ENCODE measurements at places on chromosomes 4 and X.
A peak's percentile ranks its signal among the peaks of the same experiment; 100 is the strongest.

- no peak for DNase-seq
These were observed 80.2 kb upstream of the TLR2 start for GRCh38 chr4:153603835-153604234.

DNA sequence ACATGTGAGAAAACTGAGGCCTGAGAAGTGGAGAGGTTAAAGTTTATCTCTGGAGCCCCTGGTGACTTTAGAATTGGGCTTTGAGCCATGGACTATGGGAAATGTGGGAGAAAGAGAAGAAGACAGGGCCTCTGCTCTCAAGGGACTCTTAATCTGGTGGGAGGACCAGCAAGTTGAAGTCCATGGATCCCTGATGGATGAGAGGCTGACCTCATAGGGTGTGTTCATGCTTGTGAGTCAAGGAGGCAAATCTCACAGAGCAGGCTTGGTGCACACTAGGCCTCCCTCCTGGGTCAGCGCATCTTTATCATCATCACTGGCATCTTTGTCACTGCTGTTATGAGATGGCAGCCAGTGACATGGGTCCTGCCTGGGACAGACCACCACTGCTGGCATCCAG is 211.9 kb downstream of the AFAP1 start:
- DNase-seq = no peak

DNA sequence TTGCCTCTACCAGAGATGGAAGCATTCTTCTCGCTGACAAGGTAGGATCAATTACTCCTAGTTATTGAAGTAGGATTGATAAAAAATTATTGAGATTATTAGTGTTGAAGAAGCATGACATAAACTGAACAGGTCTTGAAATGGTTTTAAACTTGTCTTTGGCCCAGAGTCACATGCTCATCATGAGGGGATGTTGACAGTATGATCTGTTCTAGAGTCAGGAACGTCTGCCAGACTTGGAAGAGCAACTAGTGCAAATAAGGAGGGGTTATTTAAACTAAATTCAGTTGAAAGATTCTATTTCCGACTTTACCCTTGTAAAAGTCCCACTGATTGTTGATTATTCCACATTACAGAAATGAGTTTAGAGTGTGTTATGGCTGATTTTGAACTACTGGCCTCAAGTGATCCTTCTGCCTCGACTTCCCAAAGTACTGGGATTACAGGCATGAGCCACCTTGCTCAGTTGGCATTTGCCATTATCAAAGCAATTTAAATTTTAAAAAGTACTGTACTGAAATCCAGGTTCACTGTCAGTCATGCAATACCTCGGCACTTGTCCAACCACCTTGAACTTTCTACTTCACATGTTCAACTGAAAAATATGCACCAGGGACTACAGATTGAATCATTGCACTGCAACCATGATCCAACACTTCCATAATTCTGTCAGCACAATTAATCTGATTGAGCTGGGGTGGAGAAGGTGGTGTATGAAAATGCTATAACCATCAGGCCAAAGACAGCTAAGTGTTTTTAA is 19.7 kb downstream of the FABP2 start:
- no peak for DNase-seq

- DNase-seq = peak; percentile 44
These were observed 79.6 kb downstream of the COMMD8 start for GRCh38 chr4:47383829-47384427.

DNA sequence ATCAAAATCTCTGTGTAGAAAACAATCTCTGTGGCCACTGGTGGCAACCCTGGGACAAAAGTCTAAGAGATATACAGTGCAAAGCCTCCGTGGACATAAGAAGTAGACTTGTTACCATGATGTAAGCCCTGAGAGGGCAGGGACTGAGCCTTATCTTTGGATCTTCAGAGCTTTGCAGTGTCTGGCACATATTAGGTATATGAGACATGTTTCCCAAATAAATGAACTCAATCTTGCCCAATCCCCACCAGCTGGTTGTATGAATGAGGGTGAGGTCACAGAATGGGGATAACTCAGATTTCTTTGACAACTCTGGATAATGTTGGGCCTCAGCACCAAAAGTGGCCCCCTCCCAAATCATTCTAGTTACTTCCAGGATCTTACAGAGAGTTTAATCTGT is 511.4 kb upstream of the DIPK2B start:
- no peak for DNase-seq

DNA sequence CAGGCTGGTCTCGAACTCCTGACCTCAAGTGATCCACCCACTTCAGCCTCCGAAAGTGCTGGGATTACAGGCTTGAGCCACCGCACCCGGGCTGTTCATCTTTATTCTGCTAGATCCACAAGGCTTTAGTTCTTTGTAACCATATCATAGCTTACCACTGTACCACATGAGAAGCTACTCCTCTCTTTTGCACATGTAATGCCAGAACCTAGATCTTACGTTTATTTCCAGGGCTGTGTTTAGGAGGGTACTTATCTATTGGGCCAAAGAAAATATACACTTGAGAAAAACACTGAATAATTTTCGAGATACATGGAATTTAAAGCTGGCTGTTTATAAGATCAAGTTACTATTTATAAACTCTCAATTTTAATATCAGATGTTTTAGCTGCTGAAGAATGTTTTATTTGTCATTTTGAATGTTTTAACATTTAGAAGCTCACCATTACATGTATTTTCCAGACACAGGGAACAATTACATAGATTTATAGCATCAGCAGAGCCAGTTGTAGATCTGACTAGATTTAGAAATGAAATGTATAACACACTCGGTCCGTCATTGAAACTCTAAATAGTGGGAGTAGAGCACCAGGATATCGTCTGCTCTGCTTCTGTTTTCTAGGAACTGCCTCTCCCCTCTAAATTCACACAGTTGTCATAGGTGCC is 155.3 kb upstream of the HAND2 start:
- no peak for DNase-seq

- no peak for DNase-seq
These were observed 611.6 kb upstream of the ADGRL3 start for GRCh38 chr4:60588556-60588955.

DNA sequence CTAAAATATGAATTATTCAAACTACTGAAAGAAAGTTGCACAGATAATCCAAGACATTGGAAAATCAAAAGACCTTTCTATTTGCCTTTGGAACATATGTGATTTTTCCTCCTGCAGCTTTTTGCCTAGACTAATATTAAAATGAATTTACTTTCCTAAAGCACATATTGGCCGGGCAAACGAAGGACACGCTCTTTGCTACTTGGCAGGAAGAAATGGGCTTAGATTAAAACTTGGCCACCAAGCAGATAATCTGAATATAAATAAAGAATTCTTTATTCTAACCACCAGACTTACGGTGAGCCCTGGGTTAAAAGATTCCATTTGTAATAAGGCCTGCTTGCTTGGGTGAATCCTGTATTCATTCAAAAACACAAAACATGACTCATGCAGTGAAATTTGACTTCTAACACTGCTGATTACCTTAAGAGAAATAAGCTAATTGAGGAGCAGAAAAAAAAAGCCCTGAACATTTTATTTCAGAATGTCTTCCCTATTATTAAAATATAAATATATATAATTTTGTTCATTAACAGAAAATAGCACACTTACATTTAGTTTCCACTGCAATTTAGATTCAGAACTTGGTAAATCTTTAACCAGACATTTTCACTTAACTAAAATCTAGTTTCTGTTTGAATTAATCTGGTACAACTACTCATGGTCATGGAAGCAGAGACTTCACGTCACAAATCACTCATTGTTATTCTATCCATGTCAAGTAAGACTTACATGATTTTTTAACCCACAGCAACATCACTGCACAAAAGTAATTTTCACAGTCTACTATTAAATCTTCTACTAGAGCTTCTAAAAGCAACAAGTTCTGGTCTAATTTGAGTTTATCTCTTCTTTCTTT is 116.1 kb upstream of the PLAC1 start:
- no peak for DNase-seq

DNA sequence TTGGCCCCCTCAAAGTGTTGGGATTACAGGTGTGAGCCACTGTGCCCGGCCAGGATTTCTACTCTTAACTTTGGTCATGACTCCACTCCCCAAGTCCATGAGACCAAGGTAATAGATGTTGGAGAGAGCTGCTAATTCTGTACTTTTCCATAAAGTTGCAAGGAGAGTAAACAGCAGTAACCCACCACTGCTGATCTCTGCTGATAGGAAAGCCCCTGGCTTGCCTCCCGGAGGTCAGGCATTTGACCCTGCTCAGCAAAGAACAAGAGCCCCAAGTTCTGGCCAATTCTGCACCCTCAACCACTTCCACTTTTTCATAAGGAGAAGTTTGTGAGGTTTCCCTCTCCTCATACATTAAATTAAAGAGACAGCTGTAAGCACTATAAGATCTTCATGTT is 143.0 kb downstream of the RASL11B start:
- no peak for DNase-seq

DNA sequence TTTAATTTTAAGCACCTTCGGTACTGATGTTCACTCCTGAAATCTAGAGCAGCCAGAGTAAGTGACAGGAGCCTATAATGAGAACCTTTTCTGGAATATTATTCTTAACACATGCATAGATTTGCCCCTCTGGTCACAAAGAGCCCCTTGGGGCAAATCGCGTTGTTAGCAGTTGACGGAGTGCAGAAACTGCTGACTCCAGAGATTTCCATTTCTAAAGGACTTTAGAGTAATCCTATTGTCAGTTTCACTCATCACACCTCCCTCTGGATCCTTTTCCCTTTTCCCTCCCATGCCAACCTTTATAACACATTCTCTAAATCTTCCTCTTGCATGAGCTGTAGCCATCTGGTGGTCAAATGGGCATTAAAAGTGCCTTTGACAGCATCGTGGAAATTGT is 264.9 kb upstream of the PRPS2 start:
- no peak for DNase-seq

GRCh38 chr4:85475631-85476233 is 782 bp downstream of the ARHGAP24 start:
- DNase-seq = no peak

DNA sequence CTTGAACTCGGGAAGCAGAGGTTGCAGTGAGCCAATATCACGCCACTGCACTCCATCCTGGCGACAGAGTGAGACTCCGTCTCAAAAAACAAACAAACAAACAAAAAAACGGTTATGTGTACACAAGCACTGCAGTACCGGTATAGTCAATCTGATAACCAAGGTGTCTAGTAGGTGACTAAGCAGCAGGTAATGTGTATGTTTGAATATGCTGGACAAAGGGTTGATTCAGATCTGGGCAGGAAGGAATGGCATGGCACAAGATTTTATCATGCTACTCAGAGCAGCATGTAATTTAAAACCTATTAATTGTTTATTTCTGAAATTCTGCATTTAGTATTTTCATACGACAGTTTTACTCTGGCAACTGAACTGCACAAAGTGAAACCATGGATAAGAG is 41.7 kb downstream of the MAGEC1 start:
- no peak for DNase-seq

GRCh38 chr4:142348613-142349021 is 497.5 kb downstream of the INPP4B start:
- DNase-seq = no peak

DNA sequence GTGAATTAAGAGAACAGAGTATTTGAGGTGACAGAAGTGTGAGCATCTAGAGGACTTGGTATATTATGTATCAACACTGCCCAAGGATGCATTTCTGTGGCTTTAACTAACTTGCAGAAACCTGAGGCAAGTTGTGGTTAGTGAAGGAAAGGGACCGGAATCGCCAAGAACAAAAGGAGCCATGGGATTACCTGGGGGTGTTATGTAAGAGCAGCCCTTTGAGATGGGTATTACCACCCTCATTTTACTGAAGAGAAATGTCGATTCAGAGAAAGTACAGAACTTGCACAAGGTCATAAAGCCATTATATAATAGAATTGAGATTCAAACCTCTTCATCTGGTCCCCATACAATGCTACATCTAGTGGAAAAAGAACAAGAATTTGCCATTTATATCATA is 14.3 kb downstream of the TENM3 start:
- no peak for DNase-seq

GRCh38 chr4:40875507-40876150 is 125.9 kb downstream of the NSUN7 start:
- no peak for DNase-seq

DNA sequence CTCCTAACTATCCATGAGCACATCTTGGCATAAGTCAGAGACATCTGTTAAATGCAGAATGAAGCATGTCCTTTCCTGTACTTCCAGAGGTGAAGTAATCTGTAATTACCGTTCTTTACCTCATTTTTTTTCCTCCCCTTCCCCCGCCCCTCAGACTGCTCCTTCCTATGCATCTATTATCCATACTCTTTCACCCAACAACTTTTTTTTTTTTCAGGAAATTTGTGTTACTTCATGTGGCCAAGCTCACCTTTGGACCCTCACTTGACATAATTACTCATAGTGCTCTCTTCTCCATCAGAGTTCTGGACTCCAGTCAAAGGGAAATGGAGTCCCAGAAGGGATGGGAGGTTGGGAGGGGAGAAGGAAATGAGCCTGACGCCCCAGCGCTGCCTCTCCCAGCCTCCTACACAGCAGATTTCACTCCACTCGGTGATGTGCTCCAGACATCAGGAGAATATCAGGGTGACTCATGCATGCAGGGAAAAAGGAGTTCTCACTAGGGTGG is 568.8 kb downstream of the STIM2 start:
- no peak for DNase-seq

DNA sequence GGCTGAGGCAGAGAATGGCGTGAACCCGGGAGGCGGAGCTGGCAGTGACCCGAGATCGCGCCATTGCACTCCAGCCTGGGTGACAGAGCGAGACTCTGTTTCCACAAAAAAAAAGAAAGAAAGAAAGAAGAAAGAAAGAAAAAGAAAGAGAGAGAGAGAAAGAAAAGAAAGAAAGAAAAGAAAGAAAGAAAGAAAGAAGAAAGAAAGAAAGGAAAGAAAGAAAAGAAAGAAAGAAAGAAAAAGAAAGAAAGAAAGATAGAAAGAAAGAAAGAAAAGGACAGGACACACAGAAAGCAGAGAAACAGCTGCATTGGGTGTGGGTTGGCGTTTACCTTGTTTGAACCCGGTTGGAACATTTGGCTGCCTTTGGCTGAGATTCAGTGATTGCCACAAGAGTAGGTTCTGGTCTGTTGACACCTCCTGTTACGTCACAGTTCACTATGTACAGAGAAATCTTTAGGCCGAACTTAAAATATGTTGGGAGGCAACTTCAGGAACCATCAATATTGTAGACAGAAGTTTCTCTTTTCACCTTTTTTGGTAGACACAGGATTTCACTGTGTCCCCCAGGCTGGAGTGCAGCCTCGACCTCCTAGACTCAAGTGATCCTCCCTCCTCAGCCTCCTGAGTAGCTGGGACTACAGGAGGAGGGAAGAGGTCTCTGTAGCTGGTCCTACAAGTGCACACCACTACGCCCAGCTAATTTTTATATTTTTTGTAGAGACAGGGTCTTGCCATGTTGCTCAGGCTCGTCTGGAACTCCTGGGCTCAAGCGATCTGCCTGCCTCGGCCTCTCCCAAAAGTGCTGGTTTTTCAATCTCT is 16.3 kb upstream of the PLCXD1 start:
- no peak for DNase-seq

GRCh38 chrX:7119950-7120877 is 27.3 kb upstream of the STS start:
- DNase-seq = peak; percentile 36

GRCh38 chr4:114386637-114387233 is 211.9 kb upstream of the UGT8 start:
- peak; percentile 14 for DNase-seq

- peak; percentile 6 for DNase-seq
These were observed at the start of gene LDOC1 for GRCh38 chrX:141176586-141177451. Gene LDOC1 (minus strand): TSS chrX:141177129. CDS start chrX:141177021, 108 bp downstream.

Measured in COR-L47 (cell line).